ENCODE measurements at places on chromosomes 2 and 18.

DNA sequence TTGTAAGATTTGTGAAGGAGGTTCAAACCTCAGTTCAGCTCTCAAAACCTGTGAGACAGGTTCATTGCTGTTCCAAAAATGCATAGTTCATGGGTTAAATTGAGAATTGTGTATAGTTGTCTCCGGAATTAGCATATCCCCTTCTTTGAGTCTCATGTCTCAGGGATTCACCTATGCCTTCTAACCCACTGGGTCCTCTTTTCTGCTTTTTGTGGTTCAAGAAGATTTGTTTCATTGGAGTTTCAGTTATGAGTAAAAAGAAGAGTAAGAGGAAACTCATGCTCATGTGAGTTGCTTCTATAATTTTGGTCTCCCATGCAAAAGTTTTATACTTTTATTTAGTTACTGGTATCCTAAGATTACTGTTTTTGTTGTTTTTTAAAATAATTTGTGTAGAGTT is 1219.8 kb upstream of the ZEB2 start:
- DNase-seq, result no peak

GRCh38 chr18:55455938-55456337 is 132.1 kb downstream of the TCF4 start:
- no peak for DNase-seq

GRCh38 chr2:29304399-29305060 is 189.3 kb downstream of the CLIP4 start:
- no peak for DNase-seq

- DNase-seq, result no peak
Measured at GRCh38 chr2:73947412-73948018, 20.8 kb downstream of the DGUOK start.

DNA sequence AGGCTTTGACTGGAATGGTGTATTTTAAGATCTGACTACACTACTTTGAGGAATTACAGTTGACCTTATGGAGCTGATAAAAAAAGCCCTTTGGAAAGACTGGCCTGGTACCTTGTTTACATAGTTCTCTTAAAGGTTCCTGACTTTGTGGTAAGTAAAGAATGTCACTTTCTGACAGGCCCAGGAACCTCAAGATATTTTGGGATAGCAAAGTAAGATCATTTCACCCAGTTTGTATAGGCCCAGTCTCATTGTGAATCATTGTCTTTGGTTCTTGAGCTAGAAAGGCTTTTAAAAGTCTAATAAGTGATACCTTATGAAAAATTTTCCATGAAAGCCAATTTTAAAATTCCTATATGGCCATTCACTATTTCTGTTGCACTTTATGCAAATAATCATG is 316.3 kb upstream of the LRRTM4 start:
- no peak for DNase-seq

DNA sequence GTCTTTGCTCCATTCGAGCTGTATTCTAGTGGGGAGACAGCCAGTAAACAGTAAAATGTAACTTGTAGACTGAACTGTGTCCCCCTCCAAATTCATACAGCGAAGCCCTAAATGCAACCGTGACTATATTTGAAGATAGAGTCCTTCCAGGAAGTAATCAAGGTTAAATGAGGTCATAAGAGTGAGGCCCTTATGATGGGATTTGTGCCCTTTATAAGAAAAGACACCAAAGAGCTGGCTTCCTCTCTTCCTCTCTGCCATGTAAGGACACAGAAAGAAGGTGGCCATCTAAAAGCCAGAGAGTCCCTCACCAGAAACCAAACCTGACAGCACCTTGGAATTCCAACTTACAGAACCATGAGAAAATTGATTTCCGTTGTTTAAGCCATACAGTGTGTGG is 31.4 kb downstream of the GPR75 start:
- no peak for DNase-seq

- no peak for DNase-seq
Measured at GRCh38 chr2:217972490-217972889, 30.3 kb downstream of the TNS1 start.

DNA sequence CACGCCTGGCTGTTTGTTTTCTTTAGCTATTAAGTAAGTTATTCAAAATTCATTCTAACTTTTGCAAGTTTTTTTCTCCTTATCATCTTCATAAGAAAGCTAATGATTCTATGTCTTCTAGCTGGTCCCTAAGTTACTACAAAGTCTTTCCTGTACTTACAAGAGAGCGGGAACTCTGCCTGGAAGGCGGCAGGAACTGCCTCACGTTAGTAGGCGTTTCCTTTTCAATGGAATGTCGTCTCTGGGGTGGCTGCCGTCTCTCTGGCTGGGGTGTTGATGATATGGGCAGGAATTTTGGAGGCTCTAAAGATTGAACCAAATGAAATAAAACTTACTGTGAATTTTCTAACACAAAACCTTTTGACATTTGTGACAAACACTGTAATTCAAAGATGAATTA is 55.5 kb downstream of the PRELID3A start:
- DNase-seq, result no peak

DNA sequence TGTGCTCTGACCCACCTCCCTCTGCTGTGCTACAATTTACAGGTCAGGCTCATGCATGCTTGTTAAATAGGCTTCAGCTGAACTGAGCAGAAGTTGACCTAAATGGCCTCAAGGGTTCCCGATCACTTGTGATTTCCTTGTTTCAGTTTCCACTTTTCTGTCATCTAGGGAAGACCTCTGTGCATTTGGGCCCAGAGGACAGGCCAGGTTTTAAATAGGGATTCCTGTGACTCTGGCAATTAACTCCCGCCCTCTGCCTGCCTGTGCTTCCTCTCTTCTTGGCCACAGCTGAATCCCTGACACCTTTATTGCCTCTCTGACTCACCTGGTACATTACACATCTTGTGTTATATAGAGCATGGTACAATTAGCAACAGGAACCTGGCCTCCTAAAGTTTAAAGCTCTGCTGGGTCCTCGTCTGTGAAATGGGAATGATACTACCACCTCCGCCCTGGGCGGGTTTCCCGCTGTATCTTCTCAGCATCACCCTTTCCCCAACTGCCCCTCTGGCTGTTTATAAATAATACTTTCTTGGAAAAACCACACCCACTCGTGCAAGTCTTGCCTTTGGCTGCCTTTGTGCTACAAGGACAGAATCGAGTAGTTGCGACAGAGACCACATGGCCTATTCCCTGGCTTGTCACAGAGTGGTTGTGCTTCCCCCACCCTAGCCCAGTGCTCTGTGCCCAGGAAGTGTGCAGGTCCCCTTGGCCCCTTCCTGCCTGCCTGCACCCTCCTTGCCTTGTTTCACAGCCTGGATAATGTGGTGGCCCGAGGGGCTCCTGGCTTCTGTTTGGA is 7.9 kb downstream of the CABLES1 start:
- no peak for DNase-seq

DNA sequence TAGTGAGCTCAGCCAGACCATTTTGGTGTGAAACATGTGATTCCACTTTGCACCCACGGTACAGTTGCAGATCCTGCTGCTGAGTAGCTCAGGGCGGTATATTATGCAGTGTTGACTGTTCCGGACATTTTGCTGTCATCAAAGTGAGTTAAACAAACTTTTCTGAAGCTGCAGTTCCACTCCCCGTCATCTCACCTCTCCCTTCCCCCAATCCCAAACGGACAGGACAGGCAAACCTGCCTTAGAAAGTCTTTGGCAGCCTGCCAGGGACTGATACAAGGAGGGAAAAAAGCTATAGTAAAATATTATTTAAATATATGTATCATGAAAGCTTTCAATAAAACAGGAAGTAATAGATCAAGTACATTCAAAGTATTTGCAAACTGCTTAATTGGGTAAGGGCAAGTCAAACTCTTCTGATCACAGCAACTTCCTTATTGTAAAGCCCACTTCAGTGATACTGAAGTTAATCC is 35.5 kb upstream of the SP5 start:
- DNase-seq, result no peak

All from NCI-H2081 treated with DMSO at 0.1 percent for 48 hours (cell line).